GM13976 (cell line): ENCODE measurements at places on chromosomes 11 and 22.

- no peak for DNase-seq
Observed at GRCh38 chr22:38845004-38845740, 1.3 kb upstream of the NPTXR start.

DNA sequence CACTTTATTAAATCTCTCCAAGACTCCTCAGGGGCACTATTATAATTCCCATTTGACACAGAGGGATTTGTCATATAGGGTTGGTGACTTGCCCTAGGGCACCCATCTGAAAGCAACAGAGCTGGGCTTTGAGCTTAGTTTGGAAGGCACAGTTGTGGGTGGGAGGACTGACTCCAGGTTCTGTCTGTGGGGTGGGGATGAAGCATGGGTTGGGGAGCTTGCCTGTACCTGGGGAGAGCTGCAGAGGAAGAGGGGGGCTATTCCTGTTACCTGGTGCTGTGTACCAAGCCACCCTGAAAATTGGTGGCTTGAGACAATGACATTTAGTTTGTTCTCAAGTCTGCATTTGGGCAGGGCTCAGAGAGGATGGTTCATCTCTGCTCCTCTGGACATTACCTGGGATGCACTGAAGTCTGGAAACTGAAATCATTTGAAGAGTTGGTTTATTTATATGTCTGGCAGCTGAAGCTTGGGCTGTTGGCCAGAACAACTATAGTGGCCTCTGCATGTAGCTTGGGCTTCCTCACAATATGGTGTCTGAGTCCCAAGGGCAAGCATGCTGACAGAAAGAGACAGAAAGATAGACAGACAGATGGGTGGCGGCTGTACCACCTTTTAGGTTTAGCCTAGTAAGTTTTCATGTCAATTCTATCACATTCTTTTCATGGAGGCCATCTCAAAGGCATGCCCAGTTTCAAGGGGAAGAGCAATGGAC lies 44.9 kb downstream of the LRRC32 start:
- DNase-seq: no peak

DNA sequence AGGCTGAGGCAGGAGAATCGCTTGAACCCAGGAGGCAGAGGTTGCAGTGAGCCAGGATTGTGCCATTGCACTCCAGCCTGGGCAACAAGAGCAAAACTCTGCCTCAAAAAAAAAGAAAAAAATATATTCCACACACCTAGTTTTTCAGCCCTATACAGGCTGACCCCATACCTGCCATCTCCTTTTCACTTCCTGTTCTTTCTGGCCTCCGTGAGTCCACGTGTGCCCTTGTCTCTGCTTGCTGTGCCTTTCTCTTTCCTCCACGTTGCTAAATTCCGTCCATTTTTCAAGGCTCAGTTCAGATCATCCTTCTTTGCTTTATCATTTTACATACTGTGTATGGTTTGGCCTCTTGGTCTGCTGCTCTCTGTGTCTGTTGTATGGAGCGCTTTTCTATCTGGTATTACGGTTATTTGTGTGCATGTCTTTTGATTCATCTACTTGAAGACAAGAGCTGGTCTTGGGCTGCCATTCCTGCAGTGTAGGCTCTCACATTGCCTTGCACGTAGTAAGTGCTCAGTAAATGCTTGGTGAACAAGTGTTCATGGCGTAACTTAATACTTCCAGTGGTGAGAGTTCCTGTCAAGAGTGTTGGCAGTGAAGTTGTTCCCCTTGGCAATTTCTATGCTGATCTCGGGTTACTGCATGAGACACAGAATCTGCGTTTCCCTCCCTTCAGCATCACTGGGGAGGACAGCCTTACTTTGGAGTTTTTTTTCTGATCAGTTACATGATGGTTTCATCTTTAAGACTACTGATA lies 57.5 kb downstream of the PTPRJ start:
- no peak for DNase-seq

DNA sequence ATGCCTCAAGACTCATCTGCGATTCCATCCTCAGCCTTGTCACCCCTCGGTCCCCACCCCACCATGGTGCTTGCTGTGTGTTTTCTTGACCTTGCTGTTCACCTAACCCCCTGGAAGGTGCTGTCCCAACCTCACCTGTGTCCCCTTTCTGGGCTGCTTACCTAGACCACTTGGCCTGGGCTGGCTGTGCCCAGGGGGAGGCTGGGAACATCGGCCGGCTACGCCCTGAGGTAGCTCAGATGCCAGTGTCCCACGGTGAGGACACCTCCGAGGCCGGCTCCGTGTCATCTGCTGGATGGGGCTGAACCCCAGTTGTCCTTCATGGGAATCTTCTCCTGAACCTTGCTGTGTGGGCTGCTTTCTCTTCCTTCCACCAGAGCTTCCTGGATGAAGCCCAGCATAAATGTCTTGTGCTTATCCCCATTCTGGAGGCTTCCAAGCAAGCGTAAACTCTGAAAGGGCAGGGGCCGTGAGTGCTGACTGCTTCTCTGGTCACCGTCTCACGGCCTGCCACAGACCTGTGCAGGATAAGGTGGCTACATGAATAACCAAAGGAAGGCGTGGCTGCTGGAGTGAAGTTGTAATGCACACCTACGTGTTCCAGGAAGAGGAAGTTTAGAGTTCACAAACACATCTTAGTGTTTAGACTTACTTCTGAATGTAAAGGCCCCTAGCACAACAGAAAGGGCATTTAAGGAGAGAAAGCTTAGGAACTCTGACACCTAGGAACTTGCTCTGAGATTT lies 724.3 kb downstream of the TBC1D22A start:
- DNase-seq: no peak

DNA sequence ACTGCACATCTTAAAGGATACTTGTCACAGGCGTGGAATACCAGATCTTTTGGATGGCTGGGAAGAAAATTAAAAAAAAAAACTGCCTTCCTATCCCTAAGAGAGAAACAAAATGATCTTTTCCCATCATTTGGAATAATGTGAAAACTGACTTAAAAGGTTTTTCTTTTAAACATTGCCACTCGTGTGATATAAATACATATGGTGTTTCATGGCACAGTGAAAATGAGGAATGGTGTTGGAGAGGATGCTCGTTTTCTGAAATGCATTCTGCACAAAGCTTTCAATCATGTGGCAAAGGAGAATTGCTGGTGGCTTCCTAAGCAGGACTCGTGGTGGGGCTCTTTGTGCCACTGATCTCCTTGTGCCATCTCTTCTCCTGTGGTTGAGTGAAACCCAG lies 74.9 kb upstream of the LRRC4C start:
- DNase-seq: no peak

GRCh38 chr11:95466416-95466815 lies 235.4 kb upstream of the SESN3 start:
- DNase-seq: no peak

- no peak for DNase-seq
Observed at GRCh38 chr22:19669570-19669969, 44.7 kb upstream of the SEPTIN5 start.

DNA sequence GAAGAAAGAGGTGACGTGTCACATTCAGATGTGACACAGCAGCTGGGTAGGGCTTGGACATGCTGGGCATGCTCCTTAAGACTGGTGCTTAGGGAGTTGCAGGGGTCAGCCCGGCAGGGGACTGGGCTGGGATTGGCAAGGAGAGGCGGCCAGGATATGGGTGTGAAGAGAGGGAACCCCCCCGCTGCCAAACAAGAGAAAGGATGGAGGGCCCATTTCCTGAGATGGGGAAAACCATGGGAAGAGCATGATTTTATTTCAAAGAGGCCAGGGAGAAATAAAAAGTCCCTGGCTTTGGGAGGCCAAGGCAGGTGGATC lies 5.3 kb downstream of the ATF4 start:
- no peak for DNase-seq

DNA sequence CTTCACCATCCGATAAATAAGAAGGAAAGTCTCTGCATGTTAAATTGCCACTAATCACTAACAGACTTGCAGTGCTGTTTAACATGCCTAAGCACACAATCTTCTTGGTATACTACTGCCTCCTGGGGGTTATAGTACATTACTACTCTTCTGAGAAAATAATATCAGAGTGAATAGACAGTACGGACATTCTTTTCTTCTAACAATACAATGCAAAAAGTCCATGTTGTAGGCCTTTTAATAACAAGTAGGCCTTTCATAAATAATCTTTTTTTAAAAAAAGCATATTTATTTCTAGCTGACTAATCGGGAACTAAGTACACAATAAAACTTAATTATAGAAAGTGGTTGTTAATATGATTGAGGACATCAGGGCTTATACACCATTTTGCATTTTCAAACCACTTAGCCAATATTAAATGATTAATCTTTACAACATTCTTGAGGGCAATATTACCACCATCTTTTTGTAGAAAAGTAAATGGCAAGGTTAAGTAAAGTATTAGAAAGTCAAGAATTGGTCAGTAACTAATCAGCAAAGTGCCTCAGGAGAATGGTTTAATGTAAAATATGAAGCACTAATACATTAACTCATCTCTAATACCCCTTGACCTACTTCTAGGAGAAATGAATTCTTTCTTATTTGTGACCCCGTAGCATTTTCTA lies 84.7 kb downstream of the TTC28 start:
- DNase-seq: peak; percentile 41

GRCh38 chr22:20395181-20395906 lies 1.4 kb downstream of the ZNF74 start:
- DNase-seq: no peak

- no peak for DNase-seq
Observed at GRCh38 chr11:103887001-103887658, 149.3 kb upstream of the DDI1 start.

- DNase-seq: no peak
Observed at GRCh38 chr11:3626250-3626960, 15.4 kb downstream of the ART5 start.

GRCh38 chr11:65532388-65533064 lies 7.6 kb downstream of the SCYL1 start:
- no peak for DNase-seq

- DNase-seq: no peak
Observed at GRCh38 chr22:28841111-28841510, 40.7 kb upstream of the XBP1 start.

GRCh38 chr11:69230856-69231425 lies 63.0 kb upstream of the MYEOV start:
- DNase-seq: no peak

DNA sequence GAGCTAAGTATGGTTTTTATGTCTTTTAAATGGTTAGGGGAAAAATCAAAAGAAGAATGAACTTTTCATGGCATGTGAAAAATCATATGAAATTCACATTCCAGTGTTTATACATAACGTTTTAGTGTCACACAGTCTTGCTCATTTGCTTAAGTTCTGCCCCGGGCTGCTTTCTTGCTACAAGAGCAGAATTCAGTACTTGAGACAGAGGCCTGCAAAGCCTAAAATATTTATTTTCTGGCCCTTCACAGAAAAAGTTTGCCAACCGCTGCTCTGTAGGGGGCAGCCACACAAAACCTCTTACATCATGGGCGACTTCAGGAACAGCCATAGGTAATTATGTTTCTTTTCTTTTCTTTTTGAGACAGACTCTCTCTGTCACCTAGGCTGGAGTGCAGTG lies 1.0 kb upstream of the ATG2A start:
- no peak for DNase-seq

DNA sequence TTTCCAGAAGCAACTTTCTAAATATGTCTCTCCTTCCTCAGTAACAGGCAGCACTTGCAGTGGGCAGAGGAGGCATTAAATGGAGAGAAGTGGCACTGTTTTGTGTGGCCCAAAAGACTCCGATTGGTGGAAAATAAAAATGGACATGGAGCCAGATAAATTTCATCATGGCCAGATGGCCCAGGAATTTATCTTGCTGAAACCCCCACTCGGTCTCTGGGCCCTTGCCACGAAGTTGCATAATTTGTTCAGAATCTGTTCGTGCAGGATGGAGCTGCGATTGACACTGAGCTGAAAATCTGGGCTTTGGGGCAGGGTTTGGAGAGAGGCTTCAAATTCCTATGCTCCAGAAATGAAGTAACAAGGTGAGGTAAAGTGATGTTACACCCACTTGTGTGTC lies 65.5 kb downstream of the C11orf91 start:
- no peak for DNase-seq

DNA sequence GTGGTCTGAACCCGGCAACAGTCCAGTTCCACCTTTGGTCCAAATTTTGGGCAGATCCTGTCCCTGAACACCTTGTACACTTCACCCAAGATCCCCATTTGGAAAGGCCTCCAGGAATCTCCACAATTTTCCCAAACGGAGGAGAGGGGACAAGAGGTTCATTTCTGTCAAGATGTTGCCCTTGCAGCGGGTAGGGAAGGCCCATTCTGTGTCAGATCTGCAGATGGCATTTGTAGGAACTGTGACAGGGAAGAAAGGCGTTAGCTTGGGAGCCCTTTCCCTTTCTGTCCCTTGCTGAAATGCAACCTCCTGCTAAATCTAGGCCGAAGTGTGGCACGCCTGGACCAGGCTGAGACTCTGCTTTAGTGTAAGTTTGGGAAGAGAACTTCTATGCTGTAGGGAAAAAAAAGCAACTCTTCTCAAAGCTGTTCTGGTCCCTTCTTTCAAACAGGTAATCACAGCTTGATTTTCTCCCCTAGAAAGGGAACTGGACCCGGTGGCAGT lies 86.0 kb downstream of the SCN3B start:
- DNase-seq: no peak

GRCh38 chr22:48393041-48393370 lies 1434.7 kb downstream of the BRD1 start:
- no peak for DNase-seq

DNA sequence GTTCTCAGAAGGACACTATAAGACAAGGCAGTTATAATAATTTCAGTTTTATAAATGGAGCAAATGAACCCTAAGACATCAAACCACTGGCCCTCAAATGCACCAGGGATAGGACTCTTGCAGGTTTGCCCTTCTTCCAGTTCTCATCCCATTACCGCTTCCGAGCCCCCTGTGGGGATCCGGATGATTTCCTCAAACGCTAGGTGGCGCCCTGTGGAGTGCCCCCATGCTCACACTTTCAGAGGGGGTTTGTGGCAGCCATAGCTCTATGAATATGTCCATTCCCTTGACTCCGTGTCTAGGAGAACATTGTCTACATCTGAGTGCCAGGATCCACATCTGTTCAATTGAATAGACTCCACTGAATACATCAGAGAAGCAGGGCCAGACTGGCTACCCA lies 816.3 kb downstream of the NTM start:
- no peak for DNase-seq

DNA sequence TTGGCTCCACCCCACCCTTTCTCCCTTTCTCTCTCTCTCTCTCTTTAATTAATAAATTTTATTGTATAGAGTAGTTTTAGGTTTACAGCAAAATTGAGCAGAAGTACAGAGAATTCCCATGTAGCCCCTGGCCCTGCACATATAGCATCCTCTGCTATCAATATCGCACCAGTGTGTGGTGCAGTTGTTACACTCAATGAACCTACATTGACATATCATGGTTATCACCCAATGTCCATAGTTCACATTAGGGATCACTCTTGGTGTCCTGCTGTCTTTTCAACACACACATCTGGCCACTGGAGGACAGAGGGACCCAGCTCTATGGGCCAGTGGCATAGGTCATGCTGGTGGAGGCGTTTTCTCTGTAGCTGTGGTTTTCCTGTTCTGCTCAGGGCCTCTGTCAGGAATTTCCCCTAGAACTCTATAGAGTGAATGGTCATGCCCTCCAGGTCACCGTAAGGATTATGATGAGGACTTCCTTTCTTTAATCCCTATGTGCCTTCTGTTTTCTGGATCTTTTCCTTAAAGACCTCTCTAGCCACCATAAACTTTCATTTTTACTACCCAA lies 98.2 kb upstream of the NAV2 start:
- DNase-seq: peak; percentile 26
